ENCODE measurements at places on chromosomes 2 and 18.

- DNase-seq, result no peak
These were observed 18.6 kb upstream of the ADCYAP1 start for GRCh38 chr18:886076-886475.

DNA sequence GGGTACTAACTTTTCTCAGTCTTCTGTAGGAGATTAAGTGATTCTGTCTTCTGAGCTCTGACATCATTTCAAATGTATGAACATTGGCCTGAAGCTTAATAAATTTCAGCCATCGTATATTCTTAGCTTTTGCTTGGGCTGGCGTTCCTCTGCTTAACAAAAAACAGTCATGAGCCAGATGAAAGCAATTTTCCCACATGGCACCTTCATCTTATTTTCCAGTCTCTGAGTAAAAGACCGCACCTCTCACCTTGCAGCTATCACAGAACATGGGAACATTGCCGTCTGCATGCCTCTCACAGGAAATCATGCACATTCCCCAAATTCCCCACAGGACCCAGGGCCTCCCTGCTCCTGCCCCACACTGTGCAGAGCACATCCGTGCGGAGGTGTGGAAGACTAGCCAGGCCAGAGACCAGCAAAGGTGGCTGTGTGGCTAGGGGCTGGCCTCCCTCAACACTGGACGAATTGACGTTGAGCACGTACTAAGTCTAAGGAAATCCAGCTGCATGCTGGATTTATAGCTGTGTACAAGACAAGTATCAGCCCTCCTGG lies 531.8 kb upstream of the ID2 start:
- DNase-seq, result no peak

DNA sequence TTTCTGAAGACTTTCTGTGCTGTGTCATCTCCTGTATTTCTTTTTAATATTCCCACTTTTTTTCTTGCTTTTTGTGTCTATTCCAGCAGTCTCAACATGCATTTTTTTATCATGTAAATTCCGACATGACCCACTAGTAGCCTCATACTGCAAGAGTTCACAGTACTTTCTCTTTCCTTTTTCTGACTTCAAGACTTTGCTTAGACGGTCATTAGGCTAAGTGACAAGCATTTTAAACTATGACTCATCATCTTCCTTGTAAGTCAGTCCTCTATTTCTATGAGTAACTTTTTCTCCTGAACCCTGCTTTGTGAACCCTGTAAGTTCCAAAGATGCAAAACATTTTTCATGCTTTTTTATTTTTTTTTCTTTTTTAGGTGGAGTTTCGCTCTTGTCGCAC lies 381.2 kb downstream of the TXNL1 start:
- DNase-seq, result no peak

- DNase-seq, result no peak
These were observed 85.3 kb downstream of the LRRFIP1 start for GRCh38 chr2:237712477-237713377.

GRCh38 chr2:183926433-183926832 lies 671.9 kb upstream of the ZNF804A start:
- DNase-seq, result no peak

- DNase-seq, result no peak
These were observed 131.8 kb upstream of the GALNT5 start for GRCh38 chr2:157125685-157126084.

DNA sequence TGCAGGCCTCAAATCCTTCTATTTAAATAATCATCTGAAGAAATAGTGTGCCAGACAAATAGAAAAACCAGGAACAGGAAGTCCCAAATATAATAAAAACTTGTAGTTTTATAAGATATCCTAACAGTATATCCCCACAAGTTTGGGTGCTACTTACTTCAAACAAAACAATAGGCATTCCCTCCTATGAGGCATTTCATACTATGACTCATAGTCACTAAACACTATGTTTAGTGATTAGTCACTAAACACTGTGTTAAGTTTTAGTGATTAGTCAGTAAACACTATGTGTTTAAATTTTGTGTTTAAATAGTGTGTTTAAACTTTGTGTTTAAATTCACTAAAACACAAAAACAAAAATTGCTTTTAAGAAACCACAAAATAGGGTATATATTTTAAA lies 407.0 kb upstream of the CDH19 start:
- DNase-seq, result no peak

DNA sequence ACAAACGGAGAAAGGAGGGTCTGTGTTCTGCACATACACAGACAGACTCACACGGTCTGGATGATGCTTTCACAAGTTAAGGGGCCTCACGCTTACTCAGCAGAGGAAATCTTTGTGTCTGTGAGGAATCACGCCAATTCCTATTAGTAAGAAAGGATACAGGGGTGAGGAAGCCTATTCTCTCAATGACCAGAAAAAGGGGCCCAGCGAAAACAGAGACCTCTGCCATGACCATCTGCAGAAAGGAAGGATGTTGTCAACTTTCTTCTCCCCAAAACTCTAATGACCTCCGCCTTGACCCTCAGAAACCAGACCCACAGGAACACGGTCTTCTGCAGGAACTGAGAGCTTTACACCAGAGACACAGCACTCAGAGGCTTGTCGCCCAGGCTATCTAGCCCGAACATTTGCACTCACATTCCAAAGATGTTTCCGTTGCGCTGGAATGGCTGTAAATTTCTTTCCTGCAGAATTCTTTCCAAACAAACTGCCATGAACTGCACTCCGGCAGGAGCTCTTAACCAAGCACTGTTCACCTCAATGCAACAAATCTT lies 186.3 kb downstream of the TCF4 start:
- DNase-seq, result no peak

GRCh38 chr2:236217926-236218325 lies 46.3 kb downstream of the ASB18 start:
- no peak for DNase-seq

- DNase-seq, result no peak
These were observed 698.5 kb downstream of the NR4A2 start for GRCh38 chr2:155633887-155634570.

GRCh38 chr2:28802975-28803429 lies 7.6 kb upstream of the SPDYA start:
- DNase-seq, result no peak

DNA sequence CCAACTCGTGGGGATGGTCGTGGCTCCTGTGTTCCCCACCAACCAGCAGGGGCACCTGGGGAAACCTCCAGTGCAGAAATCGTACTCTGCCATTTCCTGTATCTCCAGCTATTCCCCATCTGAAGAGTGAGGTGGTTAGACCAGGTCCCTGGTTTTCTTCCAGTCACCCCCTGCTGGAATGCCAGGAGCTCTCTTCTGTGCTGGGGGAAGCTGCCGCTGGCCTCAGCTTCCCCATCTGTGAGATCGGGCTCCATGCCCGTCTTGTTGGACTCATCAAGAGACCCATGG lies 119.7 kb downstream of the INHBB start:
- no peak for DNase-seq

- DNase-seq, result no peak
These were observed 47.0 kb downstream of the TSHZ1 start for GRCh38 chr18:75257605-75258004.

GRCh38 chr2:98445177-98445682 lies 572 bp downstream of the INPP4A start:
- DNase-seq, result no peak

GRCh38 chr2:38750011-38750890 lies 910 bp downstream of the SRSF7 start:
- DNase-seq, result no peak

DNA sequence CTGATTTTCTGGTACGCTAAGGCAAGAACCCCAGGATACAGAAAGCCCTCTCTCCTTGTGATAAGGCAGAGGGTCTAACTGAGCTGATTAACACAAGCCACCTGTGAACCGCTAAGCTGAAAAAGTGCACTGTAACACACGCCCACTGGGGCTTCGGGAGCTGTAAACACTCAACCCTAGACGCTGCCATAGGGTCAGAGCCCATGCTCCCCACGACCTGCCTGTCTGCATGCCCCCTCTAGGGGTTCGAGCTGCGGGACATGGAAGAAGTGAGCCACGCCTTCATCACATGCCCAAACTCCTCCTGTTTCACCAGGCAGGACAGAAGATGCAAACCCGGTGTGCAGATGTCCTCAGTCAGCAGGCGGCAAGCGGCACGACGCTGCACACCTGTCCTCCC lies 173.9 kb upstream of the RAB12 start:
- DNase-seq, result no peak

DNA sequence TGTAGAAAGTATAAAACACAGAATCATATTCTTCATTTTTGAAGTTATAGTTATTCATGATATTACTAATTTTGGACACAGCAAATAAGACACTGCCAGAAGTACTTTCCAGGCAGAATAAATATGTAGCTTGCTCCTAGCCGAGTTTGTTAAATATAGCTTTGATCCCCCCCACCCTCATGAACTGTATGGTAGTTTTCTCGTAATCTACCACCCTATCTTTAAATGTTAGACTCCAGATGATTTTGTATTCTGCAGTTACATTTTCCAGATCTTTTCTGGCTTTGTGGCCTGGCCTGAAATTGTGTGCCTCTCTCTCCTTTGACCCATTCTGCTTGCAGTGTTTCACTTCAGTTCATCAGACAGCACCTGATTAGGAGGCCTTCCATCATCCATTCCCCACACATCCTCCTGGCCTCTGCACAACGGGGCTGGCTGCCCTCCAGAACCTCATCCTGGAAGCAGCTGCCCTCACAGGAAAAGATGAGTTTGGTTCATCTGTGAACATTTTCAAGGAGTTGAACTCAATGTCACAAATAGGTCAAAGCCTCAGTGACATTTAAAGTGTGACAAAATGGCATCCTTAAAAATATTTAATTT lies 4.7 kb upstream of the KCNJ3 start:
- no peak for DNase-seq

- no peak for DNase-seq
These were observed 606.5 kb downstream of the CPS1 start for GRCh38 chr2:211162911-211163310.

DNA sequence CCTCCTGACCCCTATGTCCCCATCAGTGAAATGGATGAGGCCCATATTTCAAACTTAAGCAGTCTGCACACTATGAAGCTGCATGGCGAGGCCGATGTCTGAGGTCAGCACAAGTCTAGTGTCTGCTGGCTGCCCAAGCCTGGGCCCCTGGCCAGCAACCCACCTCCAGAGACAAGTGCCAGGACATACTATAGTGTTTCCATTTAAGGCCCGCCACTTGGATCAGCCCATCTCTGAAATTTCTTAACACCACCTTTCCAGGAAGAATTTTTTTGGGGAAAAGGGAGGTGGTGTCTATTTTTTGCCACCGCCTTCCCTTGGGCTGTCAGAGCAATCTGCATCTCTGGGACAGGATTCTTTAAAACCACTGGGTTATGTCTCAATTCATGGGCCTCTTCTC lies 1.8 kb downstream of the ACVR1 start:
- DNase-seq, result no peak

DNA sequence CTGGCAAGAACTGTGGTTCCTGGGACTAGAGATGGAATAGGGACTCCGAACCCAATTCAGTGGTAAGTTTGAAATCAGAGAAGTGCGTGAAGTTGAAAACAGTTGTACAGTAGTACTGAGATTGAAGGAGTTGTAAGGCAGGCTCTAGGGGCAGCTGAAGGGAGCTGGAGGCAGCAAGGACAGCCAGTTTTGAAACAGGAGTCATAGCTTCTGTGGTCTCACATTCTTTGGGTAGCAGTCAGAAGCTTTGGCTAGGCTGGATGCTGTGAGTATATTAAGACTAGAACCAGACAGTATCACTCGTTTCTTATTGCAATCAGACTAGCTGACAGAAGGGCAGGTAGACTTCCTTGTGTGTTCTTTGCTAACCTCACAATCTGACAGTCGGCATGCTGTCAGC lies 64.5 kb upstream of the ADAM23 start:
- DNase-seq, result no peak

GRCh38 chr18:47901624-47902362 lies 28.7 kb downstream of the SMAD2 start:
- no peak for DNase-seq

DNA sequence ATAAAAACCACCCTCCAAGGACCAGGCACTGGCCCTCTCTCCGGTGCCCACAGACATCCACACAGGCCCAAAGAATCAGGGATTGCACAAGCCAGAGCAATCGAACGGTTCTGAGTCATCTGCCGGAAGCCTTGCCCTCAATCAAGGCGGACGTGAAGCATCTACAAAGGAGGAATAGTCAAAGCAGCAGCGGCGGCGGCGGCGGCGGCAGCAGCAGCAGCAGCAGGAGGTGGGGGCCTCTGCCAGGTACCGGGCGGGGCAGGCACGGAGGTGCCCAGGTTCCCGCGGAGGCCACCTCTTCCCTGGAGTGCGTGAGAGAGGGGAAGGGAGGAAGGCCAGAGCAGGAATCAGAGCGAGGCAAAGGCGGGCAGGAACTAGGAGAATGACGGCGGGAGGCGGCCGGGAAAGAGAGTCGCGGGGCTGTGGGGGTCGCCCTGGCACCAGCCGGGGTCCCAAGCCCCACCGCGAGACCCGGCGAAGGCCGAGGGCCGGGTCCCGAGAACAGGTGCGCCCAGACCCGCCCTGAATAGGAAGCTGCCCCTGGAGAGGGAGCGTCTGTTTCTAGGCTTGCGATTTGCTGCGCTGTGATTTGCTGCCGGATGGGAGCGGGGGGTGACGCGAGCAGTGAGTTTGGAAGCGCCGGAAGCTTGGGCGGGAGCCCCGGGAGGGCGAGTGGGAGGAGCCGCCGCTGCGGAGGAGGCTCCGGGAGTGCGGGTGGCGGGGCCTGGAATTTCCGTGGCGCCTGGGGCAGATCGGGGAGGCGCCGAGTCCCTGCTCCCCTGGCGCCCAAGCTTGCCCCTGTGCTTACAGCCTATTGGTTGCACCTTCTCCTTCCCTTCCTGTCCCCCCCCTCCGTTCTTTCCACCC lies at the start of gene SERPINB8:
Gene SERPINB8 (plus strand): TSS at position 140 of the 867 bp plus-strand sequence. CDS start 8,228 bp downstream, outside the sequence.
- DNase-seq, result peak; percentile 95

DNA sequence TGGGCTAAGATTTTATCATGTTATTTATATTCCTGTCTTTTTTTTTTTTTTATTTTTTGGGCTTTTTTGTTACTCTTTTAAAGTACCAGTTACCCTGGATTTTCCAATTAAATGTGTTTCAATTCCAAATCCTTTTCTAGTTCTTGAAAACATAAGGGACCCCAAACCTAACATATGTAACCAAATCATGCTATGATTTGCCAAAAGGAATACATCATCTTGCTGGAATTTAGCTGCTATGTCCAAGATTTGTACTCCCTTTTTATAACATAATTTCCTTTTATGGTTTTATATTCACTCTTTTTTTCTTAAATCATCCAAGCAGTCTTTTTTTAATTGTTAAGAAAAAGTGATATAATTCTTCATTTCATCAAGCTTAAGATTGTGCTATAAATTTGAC lies 60.9 kb upstream of the DSEL start:
- DNase-seq, result no peak

DNA sequence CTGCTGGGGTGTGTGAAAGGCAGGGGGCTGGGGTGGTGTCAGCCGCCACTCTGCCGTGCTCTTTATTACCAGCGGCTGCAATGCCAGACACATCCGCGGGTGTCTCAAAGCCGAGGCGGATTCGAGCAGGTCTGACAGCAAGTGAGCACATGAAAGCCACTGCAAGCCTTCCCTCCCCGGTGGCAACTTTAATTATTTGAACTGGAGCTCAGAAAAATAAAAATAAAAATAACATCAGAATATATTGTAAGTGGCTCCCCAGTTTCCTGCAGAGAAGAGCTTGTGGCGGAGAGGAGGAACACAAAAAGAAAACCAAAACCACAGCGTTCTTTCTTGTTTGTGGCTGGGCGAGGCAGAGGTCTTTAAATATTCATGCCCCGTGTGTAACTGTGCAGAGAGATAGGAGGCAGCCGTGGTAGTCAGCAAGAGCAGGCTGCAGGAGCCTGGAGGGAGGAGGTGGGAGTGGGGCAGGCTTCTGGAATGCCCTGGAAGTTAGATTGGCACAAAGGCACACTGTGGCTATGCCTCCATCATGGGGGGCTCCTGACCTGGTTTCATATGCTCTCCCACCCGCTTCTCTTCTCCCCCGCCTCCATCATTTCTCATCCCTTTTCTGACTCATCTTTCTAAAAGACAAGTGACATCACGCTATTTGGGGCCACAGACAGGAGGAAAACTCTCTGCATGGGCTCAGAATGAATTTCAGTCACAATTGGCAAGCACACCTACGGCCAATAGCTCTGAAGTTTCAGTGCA lies 199.8 kb downstream of the CLIP4 start:
- DNase-seq, result no peak

Data from dorsolateral prefrontal cortex (tissue), 122 donors.